ENCODE measurements at places on chromosomes 12 and 14. TPM values are rescaled to one million over a fixed set of nuclear protein-coding genes. Genes with fewer than 3 reads are reported as not detected.

GRCh38 chr12:40560848-40561247 is 131.4 kb upstream of the CNTN1 start:
- no peaks in the 10 kb centered on the region for H3K27me3 ChIP-seq
- H3K4me1 ChIP-seq, result no peaks in the 10 kb centered on the region
- H3K4me3 ChIP-seq, result no peak overlapping the region

- H3K36me3 ChIP-seq, result no peaks in the 10 kb centered on the region
- no peaks in the 10 kb centered on the region for H3K27me3 ChIP-seq
- H3K4me3 ChIP-seq, result no peak overlapping the region
- peak; percentile 66 for DNase-seq
- H3K27ac ChIP-seq, result no peak overlapping the region
Observed at GRCh38 chr12:12240662-12241340, 26.0 kb downstream of the LRP6 start.

- no peaks in the 10 kb centered on the region for H3K4me1 ChIP-seq
- no peak overlapping the region for H3K27ac ChIP-seq
- H3K27me3 ChIP-seq, result peaks cover 6% of the 10 kb centered on the region
- no peak for DNase-seq
Observed at GRCh38 chr14:104548802-104549535, 30.6 kb upstream of the C14orf180 start.

The SOX5 gene
- 1.1 TPM for polyA plus RNA-seq

Measured in IMR-90 (cell line).